Activated CD4-positive, CD25-positive, alpha-beta regulatory T cell treated with anti-CD3 and anti-CD28 coated beads, Interleukin-2, amount 50 U/mL, for 24 hours (primary cell): ENCODE measurements at places on chromosomes 1 and 21.

DNA sequence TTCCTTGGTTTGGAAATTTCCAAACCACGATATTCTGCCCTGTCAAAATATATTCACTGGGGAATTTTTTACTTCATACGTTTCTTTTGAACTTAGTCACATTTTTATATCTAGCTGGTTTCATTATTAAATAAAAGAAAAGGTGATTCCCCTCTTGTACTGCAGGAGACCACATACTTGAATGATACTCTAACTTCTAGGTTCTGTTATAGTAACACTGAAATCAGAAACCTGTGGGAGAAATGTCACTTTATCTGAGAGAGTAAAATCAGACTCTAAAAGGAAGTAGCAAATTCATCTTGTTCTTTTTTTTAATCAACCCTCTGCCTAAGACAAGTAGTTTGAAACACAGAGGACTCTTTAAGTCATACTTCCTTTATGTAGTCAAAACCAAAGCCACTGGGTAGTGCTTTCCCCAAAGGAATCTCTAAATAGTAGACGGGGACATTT, 34.4 kb downstream of the MRPL39 start:
- peak; percentile 64 for ATAC-seq

- ATAC-seq = no peak
Observed at GRCh38 chr1:220184506-220184905, 87.7 kb downstream of the RAB3GAP2 start.

- no peak for ATAC-seq
Observed at GRCh38 chr1:51565009-51565408, 45.9 kb upstream of the EPS15 start.

- ATAC-seq = no peak
Observed at GRCh38 chr1:232765542-232765941, 39.7 kb upstream of the MAP10 start.

DNA sequence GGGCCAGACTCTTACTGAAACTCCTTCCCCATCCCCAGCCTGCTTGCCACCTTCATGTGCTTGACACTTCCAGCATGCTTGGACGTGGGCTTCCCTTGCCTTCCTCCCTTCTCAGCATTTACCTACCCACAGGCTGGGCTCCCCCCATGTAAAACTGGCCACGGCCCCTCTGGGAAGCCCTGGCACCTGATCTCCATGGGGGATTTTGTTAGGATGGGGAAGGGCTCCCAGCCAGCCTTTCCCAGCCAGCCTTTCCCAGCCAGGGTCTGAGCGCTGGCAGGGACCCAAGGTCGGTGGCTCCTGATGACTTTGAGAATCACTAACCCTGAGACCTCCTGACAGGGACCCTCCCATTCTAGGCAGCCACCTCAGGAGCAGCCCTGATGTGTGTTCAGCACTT, 6.7 kb downstream of the ALX3 start:
- no peak for ATAC-seq
